Bronchus fibroblast of lung (primary cell): ENCODE measurements at places on chromosomes 3 and 15. TPM values are rescaled to one million over a fixed set of nuclear protein-coding genes. Genes with fewer than 3 reads are reported as not detected.

Gene GPR171
- not detected in 2 replicates for total RNA-seq

Gene AMIGO3
- total RNA-seq: 0.50 and 1.2 TPM in 2 replicates

Gene EFCAB12
- 0.15 and 0.17 TPM in 2 replicates for total RNA-seq

Gene C2CD4A
- not detected in 2 replicates for total RNA-seq

Gene ACKR4
- not detected in 2 replicates for total RNA-seq

Gene NOX5
- 0.15 TPM in 1 of 2 replicates, not detected in the other for total RNA-seq

Gene ISL2
- 1.6 and 2.4 TPM in 2 replicates for total RNA-seq

Gene PTX3
- total RNA-seq: 276 and 277 TPM in 2 replicates

Gene FANCD2OS
- total RNA-seq: not detected in 2 replicates

Gene MYLK
- total RNA-seq: 149 and 159 TPM in 2 replicates
